ENCODE measurements at places on chromosomes 11 and 22.

DNA sequence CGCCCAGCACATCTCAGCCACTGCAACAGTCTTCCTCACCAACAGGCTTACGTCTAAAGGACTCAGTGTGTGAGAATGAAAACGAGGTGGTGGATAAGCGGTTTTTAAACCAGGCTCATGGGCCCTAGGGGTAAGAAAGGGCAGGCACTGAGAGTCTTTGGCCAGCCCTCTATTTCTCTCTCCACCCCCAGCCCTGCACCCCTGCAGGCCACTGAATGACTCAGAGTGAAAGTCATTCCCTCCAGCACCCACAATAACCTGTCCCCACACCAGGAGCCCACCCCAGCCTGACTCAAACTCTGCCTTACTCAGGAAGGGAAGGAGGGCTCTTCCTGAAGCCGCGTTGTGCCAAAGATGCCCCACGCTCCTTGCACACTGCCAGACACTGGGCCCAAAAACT lies 72.0 kb downstream of the LARGE1 start:
- DNase-seq: no peak

DNA sequence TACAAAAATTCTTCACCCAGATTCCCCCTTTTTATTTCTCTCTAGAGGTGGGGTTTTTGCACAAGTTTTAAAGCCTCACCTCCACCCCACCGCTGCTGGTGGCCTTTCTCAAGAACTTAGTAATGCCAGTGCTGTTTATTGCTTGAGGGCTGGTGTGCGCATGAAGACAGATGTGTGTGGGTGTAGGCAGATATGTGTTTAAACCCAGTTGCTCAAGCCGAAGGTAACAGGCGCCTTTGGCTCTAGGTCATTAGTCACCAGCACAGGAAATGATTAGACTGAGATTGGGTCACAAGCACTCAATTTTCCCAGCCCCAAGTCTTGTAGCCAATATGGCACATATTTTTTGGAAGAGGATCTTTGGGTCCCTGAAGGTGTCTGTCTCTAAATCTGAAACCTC lies 2.7 kb upstream of the CLMP start:
- no peak for DNase-seq

GRCh38 chr11:128318856-128319474 lies 268.4 kb downstream of the ETS1 start:
- no peak for DNase-seq

GRCh38 chr11:433111-433510 lies 8.7 kb downstream of the ANO9 start:
- DNase-seq: no peak

GRCh38 chr11:64803846-64804345 lies 882 bp upstream of the MAP4K2 start:
- no peak for DNase-seq

- DNase-seq: no peak
Measured at GRCh38 chr11:109041876-109042275, 377.0 kb downstream of the DDX10 start.

DNA sequence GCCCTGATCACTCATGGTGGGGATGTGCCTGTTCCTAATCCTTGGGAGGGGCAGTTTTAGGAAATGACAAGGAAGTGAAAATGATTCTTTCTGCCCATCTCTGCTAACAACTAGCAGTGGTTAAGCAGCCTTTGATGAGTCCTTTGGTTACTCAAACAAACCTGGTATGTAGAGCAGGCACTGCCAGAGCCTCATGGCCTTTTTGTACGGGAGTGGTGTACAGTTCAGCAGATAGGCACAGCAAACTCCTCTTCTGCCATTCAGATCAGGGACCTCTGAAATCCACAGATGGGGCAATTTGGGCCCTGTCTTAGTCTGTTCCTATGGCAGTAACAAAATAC lies 66.2 kb downstream of the FZD4 start:
- no peak for DNase-seq

DNA sequence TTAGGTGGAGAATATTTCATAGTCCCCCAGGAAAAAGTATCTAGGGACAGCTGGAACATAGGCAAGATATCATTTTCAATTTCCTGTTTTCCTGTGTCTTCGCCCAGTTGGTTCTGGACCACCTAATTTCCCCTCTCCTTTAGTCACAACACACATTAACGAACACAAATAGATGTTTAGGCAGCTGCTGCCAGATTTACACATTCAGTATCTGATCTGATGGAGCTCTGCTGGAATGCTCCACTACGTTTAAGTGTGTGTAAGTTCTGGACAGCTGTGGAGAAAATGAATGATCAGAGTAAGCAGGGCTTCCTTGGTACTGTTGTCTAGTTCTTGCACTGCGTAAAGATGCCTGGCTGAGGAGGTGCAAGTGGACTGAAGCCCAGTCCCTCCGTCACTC lies 36.1 kb upstream of the CLPB start:
- no peak for DNase-seq

- DNase-seq: no peak
Measured at GRCh38 chr11:117997823-117998579, 11.8 kb downstream of the IL10RA start.

DNA sequence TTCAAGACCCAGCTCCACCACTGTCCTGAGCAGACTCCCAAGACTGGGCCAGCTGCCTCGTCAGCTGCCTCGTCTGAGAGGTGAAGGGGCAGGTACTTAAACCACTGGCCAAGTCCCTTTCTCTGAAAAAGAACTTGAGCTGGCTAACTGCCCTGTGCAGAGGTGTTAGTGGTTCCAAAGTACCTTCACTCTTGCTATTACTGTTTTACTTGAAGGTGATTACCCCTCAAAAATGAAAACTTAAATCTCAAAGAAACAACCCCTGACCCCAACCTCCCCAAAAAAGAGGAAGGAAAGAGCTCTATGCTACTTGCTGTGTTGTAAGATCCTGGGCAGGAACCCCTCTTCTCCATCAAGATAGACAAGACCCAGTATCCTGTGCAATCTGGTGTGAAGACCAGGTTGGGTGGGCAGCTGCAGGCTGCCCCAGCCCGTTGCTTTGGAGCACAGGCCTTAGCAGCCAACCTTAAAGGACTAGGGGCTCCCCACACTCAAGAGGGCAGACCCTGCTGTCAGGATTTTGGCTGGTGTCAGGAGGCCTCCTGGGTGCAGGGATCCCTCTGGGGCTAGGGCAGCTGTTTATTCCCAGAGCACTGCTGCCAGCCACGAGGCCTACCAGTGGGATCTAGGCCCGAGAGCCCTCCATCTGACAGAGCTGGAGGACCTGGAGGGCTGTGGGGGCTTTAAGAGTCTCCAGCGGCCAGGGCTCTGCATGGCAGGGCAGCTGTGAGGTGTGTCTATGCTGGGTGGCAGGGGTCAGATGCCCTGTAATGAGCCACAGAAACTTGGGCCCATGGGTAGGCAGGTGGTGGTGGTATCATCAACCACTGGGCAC lies 13.0 kb downstream of the GUCD1 start:
- no peak for DNase-seq

DNA sequence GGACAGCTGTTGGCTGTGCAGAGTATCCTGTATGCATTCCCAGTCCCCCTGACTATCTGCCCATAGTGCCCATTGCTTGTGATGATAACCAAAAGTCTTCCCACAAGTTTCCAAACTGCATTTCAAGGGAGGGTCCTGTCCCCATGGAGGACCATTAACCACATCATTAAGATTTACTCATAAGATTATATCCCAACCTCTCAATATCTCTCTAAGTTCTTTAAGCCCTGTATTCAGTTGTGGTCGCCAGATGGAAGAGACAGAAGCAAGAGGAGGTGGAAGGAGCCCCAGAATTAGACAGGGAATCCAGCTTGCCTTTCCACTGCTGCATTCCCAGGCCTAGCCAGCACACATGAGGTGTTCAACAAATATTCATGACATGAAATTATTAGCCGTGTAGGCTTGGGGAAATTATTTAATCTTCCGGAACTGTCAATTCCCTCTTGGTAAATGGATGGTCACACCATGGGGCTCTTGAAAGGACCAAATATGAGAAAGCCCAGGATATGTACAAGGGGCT lies 42.6 kb upstream of the TIMP3 start:
- DNase-seq: no peak

All from fibroblast of skin of left quadriceps (primary cell).